ENCODE measurements at places on chromosomes 6 and 20.

DNA sequence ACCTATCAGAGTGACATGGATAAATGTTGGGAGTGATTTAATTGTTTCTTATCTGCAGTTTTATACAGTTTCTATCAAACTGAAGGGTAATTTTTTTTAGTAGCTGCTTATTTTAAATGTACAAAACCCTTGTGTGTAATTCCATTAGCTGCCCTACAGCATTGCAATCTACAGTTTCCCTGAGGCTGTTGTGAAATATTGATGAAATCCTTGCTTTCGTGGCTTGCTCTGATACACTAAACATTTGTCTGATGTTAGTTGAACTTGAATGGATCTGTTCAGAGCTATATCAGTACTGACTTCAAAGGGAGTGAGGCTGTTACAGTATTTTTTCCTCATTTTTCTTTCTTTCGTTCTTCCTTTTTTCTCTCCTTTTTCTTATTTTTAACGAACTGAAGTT is 255.4 kb downstream of the TSHZ2 start:
- DNase-seq: no peak

GRCh38 chr20:25848222-25848621 is 151.6 kb upstream of the ZNF337 start:
- no peak for DNase-seq

- DNase-seq: no peak
These were observed 17.0 kb upstream of the RPS6KA2 start for GRCh38 chr6:166643891-166644590.

GRCh38 chr20:1392443-1392692 is 486 bp downstream of the FKBP1A start:
- DNase-seq: no peak

GRCh38 chr6:90212274-90212673 is 84.4 kb downstream of the BACH2 start:
- no peak for DNase-seq

GRCh38 chr6:141134723-141135122 is 998.0 kb upstream of the GJE1 start:
- DNase-seq: no peak

DNA sequence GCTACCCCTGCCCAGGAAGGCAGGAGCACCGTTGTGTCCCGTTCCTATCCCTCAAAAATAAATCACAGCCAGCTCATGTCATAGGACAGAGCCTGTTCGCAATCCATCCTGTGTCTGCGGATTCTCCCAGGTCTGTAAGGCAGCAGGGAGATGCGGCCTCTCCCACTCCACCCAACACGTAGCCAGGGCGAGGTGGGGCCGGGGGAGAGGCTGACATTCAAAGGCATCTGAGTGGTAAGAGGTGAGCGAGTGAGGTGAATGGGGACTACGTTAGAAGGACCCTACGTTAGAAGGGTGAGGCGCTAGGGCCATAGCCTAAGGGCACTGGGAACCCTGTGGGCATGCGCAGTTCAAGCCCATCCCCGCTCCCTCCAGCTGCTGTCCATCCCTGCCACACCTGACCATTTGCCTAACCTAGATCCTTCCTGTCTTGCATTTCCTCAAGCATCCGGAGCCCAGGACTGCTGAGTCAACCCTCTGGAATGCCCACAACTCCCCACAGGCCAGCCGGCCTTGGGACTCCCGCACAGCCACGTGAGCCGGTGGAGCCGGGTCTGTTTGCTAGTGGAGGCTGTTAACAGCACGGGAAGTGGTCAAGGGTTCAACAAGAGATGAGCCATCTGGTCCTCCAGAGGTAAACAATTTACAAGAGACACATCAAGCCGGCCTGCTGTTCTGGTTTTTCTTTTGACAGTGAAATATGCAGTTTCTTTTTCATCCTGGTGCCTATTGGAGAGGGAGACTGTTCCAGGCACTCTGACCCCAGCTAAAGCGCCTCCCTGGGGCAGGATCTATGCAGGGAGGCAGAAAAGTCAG is 45.9 kb downstream of the RIPOR3 start:
- no peak for DNase-seq

GRCh38 chr6:110488606-110489190 is 12.3 kb upstream of the SLC22A16 start:
- no peak for DNase-seq
